ENCODE measurements at places on chromosomes 2 and 18.

DNA sequence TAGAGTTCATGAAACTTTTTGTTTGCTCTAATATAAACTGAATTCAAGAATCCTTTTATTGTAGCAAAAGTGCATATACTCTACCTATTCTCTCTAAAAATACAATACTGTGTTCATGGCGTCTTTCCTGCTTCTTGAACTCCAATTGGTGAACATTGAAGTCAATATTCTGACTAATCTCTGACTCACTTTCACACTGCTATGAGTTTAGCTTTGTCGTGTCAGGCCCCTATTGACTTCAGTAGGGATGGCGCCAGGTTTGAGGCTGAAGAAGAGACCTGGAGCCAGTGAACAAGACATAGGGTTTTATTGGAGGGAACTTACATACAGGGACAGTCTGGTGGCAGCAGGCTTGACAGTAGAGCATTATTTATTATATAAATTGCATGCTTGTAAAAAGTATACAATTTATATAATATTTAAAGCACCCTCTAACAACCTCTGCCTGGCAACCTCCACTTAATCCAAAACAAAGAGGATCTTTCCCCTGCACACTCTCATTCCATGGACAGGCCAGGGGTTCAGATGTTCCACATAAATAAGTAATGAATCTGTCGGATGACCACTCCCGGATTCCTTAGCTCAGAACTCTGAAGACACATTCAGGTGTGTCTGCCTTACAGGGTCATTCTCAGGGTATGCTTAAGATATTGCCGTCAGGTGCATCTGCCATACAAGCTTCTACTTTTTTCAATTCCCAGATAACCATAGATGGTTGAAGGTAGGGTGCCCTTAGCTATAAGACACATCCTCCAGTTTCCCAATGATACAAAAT is 141.0 kb downstream of the CERS6 start:
- DNase-seq: no peak

DNA sequence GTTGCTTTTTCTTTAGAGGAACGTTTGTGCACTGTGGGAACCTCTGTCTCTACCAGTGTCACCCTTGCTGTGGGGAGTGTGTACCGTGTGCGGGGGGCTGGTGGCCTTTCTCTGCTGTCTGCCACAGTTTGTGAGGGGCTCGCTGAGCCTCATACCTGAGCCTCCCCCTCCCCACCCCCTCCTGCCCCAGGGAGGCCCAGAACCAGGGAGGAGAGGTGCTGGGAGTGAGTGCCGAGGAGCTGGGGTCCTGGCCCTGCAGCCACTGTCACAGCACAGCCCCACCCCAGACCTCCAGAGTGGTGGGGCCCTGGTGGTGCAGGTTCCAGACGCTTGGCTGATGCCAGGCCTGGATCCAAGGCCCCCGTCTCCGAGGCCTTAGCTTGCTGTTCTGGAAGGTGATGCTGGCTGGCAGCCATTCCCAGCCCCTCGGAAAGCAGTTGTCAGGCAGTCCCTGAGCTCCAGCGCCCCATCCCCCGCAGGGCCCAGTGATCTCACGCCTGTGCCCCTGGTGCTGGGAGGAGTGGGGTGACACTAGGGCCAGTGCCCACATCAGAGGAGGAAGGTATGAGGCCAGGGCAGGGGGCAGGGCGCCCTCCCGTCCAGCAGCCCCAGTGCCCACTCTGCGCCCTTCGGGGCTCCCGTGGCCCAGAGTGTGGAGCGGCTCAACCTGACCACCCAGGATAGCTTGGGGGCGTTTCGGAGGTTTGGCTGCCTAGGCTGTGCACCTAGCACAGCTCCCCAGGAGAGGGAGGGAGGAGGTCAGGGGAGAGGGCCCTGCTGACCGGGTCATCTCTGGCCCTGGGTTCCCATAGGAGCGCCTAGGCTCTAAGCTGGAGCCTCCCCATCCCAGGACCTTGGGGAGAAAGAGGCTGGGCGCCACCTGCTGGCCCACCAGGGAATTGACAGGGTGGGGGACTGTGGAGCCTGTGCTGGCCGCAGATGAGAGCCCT is 53.0 kb upstream of the ALPP start:
- no peak for DNase-seq

DNA sequence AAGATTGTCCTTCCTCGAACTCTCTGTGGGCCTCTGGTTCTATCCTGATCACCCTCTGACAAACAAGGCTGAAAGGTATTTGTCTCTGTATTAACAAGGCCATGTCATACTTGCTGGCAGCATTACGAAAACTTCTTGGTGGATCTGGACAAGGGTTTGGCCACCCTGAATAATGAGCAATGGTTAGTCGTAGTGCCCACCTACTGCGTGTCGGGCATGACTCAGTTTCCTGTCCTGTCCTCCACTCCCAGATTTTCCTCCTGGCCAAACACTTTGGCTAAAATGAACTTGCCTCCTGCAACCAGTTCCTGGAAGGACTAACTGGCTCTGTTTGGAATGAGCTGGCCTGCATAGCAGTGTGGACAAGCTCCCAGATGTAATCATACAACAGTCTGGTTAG is 198.5 kb upstream of the SMIM21 start:
- no peak for DNase-seq

DNA sequence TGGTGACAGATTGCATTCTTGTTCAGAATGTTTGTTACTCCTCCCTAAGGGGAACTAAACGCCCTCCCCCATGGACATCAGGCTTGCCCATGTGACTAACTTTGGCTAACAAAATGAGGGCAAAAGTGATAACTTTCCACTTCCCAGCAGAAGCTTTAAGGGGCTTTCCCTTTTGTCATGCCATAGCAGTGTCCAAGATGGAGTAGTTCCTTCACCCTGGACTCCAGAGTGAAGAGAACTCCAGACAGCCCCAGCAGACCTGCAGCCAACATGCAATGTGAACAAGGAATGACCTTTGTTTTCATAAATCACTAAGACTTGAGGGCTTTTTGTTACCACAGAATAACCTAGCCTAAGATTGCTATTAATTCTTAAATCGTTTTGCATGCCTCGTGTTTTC is 163.5 kb downstream of the ZEB2 start:
- no peak for DNase-seq

DNA sequence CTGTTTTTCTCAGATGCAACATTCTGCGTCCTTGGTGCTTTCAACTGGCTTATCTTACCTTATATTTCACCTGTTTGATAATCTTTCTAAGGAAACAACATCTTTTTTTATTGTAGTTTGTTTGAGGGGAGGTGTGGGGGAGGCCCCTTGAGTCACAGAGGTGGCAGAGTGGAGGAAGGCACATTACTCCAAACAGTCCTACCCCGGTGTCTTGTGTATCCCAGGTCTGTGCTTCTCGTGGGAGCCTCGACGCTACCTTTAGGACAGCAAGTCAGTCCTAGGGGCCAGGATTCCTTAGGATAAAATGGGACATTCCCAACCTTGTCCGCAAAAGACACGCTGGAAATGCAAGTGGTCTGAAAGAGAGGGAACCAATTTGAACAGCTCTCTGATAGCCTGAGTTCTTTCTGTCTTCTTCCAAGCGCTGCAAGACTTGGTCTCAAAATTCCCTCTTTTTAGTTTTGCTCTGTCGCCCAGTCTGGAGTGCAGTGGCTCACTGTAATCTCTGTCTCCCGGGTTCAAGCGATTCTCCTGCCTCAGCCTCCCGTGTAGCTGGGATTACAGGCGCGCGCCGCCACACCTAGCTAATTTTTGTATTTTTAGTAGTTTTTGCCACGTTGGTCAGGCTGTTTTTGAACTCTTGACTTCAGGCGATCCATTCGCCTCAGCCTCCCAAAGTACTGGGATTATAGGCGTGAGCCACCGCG is 4.0 kb downstream of the GATA6 start:
- no peak for DNase-seq

DNA sequence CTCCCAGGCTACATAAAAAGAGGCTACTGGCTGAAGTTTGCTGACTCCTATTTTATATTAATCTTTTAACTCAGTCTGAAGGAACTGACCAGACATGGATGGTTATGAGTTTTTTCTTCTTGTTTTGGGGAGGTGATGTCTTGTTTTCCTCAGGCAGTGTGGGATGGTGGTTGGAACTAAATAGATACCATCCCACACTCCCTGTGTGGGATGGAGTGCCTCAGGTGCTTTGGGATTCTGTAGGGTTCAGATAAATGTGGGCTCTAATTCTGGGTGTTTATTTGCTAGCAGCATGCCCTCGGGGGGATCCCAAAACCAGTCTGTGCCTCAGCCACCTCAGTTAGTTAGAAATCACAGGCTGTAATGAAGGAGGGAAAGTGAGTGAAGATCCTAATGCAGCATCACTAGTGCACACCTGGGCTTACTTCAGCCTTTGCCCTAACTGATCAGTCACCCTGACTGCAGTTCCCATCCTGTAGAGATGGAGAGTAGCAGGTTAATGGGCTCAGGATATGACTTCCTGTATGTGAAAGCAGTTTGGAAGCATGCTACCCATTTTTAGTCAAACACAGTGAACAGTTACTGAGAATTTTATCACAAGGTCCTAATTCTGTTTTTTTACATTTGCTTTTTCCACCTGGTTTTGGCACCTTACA is 132.2 kb downstream of the SPTBN1 start:
- DNase-seq: no peak

DNA sequence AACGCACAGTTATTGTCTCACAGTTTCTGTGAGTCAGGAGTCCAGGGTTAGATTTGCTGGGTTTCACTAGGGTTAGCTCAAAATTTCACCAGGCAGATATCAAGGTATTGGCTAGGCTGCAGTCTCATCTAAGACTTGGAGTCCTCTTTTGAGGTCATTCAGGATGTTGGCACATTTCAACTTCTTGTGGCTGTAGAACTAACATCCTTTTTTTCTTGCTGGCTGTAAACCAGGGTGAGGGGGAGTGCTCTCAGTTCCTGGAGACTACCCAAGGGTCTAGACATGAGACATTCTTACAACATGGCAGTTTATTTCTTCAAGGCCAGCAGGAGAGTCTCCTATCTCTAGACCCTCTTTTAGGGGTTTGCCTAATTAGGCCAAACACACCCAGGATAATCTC is 12.8 kb upstream of the CAVIN2 start:
- DNase-seq: no peak

- no peak for DNase-seq
These were observed 78.8 kb downstream of the TGOLN2 start for GRCh38 chr2:85248773-85249509.

DNA sequence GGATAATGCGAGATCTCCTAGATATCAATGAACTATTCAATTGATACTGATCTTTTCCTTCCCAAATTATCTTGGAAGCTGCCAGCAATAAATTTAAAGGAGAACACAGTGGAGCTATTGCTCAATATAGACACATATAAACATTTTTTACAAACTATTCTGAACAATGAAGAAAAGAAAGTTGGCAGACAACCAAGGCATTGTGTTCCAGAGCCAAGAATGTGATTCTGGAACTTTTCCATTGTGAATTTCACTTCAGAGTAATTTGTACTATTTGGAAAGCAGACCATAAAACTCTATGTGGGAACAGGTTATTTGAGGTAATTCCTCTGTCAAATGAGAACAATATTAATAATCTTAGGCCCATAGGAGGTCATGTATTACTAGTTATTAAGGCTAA is 588.2 kb downstream of the IRS1 start:
- no peak for DNase-seq

GRCh38 chr2:110712737-110713136 is 19.6 kb upstream of the ACOXL start:
- no peak for DNase-seq

- no peak for DNase-seq
These were observed 25.1 kb downstream of the CSRNP3 start for GRCh38 chr2:165494573-165494972.

- no peak for DNase-seq
These were observed 322.1 kb downstream of the CNTNAP5 start for GRCh38 chr2:124347209-124347608.

DNA sequence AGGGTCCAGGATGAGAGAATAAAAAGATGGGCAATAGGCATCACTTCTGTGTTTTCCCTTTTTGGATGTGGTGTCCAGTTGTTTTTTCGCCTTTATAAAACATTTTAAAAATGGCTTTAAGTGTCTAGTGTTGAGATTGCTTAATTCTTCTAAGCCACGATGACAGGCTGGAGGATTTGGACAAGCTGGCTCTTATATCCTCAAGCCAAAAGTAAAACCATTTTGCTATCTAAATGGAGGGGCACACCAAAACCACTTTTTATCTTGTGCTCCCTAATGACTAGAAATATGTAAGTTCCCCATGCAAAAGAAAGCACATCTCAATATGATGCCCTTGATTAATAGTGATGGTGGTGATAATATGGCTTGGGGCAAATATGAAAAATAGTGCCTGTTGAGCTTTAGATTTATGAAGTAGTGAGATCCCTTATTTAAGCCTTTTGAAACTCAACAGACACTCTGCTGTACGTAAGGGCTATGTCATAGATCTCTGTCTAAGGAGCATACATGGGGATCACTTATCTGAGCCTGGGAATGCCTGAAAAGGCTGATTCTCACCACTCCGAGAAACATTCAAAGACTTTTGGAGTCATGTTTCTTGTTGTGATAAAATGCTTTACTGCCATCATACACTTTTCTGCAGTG is 185.5 kb downstream of the KCNS3 start:
- no peak for DNase-seq

- DNase-seq: no peak
These were observed 201.4 kb downstream of the ZBTB7C start for GRCh38 chr18:48207733-48208132.

All from cortex of kidney (tissue), 1 donor.